ENCODE measurements at places on chromosomes 3 and 15.

DNA sequence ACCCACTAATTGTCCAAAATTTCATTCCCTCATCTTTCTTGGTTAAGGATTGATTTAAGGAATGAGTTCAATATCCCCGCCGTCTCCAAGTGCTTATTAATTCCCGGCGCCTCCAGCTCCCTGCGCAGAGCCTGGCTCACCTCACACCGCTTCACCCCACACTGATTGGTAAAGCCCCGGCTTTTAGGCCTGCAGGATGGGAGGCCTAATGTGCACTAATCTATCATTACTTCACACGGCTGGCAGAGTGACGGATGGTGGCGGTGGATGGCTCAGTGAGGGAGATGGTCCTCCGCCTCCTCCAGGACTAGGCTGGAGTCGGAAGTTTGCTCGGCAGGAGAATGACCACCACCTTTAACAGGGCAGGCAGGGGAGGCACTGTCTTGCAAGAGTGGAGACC lies 81.7 kb downstream of the MEGF11 start:
- DNase-seq = no peak

DNA sequence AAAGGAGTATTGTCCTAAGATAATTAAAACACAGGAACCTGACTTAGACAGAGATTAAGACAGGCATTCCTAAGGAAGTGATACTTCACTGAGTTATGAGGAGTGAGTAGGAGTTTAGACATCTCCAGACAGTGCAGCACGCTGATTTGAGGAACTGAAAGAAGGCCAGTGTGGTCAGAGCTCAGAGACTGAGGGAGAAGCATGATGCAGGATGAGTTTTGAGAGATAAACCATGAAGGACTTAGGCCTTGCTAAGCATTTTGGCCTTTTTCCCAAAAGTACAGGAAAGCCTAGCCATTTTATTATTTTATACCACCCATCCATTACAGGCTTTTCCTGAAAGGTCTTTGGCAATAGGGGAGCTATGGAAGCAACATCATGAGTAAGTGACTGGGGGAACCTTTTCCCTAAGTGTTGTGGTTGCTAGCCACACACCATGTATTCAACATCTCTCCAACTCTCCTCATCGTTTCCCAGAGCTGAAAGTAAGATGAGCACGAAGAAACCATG lies 375.6 kb upstream of the TPRG1 start:
- DNase-seq = no peak

GRCh38 chr3:8608041-8608790 lies 36.4 kb downstream of the SSUH2 start:
- DNase-seq = no peak

DNA sequence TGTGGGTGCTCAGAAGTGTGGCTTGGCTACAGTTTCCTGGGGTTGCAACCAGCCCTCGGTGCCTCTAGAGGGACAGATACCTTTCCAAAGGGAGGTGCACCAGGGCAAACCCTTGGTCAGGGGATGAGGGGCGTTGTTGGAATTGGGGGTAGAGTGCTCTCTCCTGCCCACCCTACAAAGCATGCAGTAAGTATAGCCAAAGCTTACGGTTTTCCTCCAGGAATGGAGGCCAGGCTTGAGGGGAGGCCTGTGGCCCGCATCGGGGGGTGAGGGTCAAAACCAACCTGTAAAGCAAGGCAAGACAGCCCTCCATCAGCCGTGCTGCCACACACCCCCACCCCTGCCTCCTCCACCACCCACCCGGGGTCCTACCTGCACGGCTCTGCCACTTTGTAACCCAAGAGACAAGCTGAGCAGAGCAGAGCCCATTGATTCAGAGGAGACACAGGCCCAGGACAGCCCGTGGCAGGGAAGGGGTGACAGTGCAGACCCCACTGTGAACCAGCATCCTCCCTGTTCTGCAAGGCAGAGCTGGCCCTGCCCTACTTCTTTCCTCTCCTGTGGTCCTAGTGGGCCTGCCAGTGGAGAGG lies 41.5 kb downstream of the TLE3 start:
- no peak for DNase-seq

GRCh38 chr15:40471808-40472150 lies 995 bp downstream of the CHST14 start:
- no peak for DNase-seq

GRCh38 chr3:168134931-168135330 lies 39.2 kb upstream of the GOLIM4 start:
- no peak for DNase-seq

DNA sequence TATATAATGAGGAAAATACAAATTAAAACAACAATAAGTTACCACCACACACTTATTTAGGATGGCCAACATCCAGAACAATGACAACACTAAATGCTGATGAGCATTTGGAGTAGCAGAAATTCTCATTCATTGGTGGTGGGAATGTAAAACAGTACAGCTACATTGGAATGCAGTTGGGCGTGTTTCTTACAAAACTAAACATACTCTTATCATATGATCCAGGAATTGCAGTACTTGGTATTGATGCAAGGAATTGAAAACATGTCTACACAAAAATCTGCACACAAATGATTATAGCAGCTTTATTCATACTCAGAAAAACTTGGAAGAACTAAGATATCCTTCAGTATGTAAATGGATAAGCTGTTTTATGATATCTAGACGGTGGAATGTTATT lies 594.2 kb downstream of the ZBBX start:
- no peak for DNase-seq

Data from stimulated activated CD4-positive, alpha-beta T cell treated with anti-CD3 and anti-CD28 coated beads, Interleukin-2, amount 100 ng/mL, for 24 hours (primary cell).